Psoas muscle (tissue), 8 donors: ENCODE measurements at places on chromosomes 1 and 21. TPM values are rescaled to one million over a fixed set of nuclear protein-coding genes. Genes with fewer than 3 reads are reported as not detected.

The FAM72C gene
- not detected for total RNA-seq

The DEPDC1 gene
- total RNA-seq: 0.26 TPM

The SOAT1 gene
- total RNA-seq: 13.0 TPM

The C1orf115 gene
- total RNA-seq: 4.7 TPM

The NGF gene
- 1.4 TPM for total RNA-seq

The UBE2U gene
- not detected for total RNA-seq

The RBM11 gene
- total RNA-seq: not detected

The LCE1D gene
- not detected for total RNA-seq

The LCE1B gene
- total RNA-seq: not detected

The FGR gene
- total RNA-seq: 3.5 TPM

The C8B gene
- total RNA-seq: not detected

The MIXL1 gene
- not detected for total RNA-seq

The TNNT2 gene
- total RNA-seq: 4.3 TPM

The LGR6 gene
- not detected for total RNA-seq

The ZYG11A gene
- total RNA-seq: not detected

The CLDN14 gene
- total RNA-seq: not detected

DNA sequence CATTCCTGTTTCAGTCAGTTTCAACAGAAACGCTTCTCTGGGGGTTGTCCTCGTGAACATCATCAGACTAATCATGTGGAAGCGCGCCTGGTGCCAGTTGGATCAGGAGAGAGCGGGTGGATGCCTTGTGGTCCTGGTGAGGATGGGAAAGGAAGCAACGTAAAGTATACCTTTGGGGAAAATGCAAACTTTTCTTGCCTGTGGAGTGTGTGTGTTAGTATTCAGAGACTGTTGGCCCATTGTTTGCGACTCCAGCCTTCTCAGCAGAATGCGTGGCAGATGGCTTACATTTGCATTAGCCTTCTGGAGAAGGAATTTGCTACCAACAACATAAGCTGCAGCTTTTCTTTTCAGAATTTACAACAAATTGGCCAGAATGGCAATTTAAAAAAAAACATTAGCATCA lies 173.9 kb downstream of the RWDD3 start:
- no peak for DNase-seq

DNA sequence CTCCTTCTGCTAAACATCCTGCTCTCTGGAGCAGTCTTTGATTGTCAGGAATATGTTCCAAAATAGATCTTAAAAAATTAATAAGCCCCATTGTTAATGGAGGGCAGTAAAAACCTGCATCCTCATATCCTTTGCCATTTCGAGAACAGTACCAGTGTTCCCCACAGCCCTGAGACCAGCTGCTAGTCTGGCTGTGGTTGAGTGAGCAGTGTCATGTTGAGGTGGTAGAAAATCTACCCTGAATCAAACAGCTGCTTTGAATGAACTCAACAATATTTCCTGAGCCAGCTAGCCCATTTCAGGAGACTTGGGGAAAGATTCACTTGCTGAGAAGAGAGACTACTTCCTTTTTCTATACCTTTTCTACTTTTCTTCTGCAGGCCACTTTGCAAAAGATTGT lies 24.4 kb downstream of the FABP3 start:
- no peak for DNase-seq

- no peak for DNase-seq
Measured at GRCh38 chr1:226732856-226733291, 6.2 kb downstream of the ITPKB start.

DNA sequence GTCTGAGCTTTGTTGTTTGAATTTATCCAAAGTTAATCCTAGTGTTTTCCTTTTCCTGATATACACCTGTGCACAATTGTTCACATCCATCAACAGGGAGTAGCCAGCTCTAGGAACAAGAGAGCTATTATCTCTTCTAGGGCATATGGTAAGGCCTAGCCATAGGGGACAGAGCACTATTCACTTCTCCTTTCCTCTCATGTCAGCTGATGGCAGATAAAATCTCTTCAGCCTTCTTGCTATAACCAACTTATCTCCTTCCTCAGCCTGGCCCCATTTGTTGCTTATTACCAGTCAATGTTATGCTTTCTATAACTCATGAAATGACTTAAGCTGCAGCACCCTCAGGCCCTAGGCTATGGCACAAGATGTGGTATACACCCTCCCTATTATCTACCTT lies 38.9 kb downstream of the PATJ start:
- DNase-seq: no peak

- no peak for DNase-seq
Measured at GRCh38 chr1:42316292-42316691, 18.7 kb downstream of the FOXJ3 start.

GRCh38 chr1:20376880-20377494 lies 86.3 kb downstream of the VWA5B1 start:
- peak; percentile 61 for DNase-seq

DNA sequence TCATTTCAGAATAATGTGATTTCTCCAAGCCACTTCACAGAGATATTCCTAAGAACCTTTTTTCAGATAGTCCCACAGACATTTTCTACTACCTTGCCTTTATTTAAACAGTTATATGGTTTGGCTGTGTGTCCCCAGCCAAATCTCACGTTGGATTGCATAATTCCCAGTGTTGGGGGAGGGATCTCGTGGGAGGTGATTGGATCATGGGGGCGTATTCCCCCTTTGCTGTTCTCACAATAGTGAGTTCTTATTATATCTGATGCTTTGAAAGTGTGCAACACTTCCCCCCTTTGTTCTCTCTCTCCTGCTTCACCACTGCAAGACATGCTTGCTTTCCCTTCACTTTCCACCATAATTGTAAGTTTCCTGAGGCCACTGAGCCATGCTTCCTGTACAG lies 93.6 kb upstream of the ZNF678 start:
- DNase-seq: no peak

- no peak for DNase-seq
Measured at GRCh38 chr1:6547301-6547700, 7.0 kb downstream of the NOL9 start.

GRCh38 chr1:153466908-153467307 lies 6.5 kb upstream of the S100A7 start:
- no peak for DNase-seq

DNA sequence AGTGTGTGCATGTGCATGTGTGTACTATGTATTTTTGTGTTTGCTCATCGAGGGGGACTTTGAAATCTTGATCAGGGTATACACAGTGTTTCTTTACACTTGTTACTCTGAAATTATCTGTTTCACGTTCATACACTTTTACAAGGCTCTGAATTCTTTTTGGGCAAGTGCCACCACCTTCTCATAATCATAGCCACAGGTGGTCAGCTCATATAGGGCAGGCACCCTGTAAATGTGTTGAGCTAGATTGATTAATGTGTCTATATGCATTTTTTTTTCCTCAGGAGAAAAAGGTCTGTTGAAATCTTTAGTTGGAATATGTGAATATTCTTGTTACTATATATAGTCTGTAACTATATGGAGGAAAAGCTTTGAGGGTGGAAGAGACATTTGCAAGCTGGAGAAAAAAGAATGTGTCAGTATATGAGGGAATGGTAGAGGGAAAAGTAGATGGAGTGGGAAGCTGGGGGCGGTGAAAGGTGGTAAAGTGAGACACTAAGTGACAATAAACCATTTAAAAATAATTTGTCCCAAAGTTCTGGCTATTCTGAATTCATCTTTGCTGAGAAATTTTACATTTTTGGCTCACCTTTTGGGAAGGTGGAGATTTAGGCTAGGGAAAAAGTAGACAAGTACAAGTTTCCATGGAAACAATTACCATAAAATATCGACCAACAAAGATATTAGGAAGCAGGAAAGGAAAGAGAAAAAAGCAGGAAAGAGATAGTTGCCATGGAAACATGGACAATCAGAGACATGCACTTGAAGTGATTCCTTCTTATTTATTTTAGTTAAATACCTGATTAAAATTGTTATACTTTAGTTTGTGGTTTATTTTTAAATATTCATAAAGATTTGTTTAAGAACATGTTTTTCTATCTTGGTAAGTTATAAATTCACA lies 277.5 kb downstream of the PDE4B start:
- DNase-seq: no peak

- no peak for DNase-seq
Measured at GRCh38 chr1:83839566-83840173, 159.3 kb downstream of the TTLL7 start.

DNA sequence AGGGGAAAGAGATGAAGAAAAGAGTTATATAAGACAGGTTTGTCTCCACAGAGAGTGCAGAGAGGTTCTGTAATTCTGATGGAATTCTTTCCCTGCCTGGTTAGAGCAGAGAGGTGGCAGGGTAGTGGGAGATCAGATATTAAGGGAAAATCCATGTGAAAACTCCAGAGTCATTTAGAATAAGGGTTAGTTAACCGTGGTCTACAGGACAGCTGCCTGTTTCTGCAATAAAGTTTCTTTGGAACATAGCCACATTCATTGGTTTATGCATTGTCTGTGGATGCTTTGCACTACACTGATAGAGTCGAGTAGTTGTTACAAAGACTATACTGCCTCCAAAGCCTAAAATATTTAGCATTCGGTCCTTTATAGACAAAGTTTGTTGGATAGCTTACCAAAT lies 55.6 kb downstream of the LRRC8D start:
- no peak for DNase-seq

DNA sequence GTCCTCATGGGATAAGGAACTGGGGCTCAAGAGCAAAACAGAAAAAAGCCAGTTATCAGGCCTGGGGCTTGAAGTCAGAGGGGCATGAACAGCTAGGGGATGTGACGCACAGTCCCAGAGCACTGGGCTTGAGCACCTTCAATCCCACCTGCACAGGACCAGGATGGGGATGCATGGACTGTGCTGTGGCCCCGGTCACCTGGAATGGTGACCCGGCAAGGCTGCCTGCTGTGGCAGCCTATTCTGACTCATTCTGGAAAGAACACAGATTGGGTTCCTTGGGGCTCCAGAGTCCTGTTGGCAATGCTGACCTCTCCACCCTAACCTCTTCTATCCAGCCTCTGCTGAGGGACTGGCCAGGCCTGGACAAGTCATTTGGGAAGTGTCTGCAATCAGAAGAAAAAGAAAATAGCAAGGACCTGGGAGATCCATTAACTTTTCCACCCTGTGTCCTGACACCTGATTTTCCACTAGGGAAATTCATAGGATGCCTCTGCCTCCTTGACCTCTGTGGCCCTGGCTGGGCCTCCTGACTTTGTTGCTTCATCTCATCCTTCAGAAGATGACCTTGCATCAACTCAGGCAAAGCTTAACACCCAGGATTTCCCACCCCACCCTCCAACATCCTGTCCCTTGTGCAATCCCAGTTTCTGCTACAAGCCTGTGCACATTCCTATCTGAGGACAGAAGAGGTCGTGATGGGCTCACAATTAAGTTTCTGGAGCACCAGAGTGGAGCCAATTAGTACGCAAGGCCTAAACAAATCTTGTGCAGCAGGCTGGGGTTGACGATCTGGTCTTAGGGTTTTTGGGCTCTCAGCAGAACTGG lies 17.9 kb upstream of the FMOD start:
- peak; percentile 85 for DNase-seq

DNA sequence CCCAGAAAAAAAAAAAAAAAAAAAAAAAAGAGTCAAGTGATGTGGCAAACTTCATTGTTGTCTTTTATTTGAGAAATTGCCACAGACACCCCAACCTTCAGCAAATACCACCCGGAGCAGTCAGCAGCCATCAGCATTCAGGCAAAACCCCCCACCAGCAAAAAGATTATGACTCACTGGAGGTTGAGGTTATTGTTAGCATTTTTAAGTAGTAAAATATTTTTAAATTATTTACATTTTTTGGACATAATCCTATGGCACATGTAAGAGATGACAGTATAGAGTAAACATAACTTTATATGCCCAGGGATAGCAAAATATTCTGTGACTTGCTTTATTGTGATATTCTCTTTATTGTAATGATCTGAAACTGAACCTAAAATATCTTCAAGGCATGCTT lies 95.6 kb downstream of the CENPF start:
- DNase-seq: no peak

GRCh38 chr1:97204468-97204867 lies 482.9 kb downstream of the PTBP2 start:
- no peak for DNase-seq

DNA sequence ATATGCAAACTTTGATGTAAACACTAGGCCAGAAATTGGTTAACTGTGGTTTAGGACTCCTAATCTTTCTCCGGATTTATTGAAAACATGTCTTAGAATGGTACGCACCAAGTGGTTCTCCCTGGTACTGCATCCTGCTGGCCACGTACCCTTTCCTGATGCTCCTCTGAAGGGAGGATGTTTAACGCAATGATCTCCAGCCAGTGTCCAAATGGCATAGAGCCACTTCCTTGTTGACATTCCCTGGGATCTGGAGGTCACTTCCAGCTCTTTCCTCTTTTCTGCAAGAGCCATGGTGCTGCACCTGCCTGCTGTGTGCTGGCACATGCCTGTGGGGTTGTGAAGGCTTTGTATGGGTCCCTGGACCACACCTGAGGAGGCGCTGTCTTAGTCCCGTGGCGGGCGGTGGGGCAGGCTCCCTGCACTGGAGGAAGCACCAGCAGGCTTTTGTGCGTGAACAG lies 53.9 kb downstream of the GALNT2 start:
- DNase-seq: no peak

DNA sequence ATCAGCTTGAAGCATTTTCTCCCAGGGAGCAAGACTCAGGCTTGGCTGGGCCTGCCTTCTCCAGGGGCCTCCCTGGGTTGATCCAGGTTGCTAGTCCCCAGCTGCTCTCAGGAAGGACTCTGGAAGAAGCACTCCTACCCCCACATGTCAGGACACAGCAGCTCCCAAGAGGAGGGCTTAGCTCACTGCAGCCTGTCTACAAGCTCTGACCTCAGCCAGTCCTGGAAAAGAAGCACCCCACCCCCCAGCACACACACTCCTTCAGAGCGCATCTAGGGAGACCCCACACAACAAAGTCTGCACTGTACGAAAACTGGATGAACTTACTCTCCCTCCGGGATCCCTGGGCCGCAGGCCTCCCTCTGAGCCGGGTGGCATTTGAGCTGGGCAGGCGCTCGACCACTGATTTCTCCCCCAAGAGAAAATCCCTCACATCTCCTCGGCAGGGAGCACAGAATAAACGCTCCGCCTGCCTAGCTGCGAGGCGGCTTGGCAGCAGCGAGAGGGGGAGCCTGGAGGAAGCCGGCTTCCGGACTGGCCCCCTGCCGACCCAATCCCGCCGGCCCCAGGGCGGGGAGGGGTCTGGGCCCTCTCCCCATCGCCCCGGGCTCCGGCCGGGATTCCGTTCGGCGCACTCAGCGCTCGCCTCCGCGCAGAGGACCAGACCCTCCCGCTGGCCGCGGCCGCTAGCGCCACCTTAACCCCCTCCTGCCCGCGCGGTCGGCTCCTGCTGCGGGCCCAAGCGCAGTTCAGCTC lies at the start of gene KCNA2:
TSS of gene KCNA2 (minus strand) at position 458 of the 756 bp plus-strand sequence. CDS start 1,576 bp downstream, outside the sequence.
- DNase-seq: peak; percentile 37

DNA sequence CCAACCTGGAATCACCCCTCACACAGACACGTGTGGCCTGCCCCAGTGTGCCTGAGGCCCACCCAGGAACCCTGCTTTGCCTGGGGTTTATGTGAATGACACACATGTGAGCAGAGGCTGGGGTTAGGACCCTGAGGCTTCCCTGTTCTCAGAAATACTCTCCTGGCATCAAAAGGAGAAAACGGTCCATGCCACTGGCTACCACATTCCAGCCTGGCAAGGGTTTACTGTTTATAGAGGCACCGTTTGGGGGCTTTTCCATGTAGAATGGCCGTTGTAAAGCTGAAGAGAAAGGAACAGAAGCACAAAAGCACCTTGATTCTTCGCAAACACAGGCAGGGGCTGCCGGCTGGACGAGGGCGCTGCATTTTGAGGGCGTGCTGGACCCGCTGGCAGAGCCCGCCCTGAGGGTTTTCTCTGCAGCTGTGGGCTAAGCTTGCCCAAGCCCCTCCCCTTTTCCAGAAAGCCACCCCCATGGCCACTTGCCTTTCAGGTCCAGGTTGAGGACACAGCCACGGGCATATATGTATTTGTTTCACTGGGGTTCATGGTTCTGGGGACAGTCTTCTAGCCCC lies 13.0 kb downstream of the TFF3 start:
- no peak for DNase-seq

GRCh38 chr1:212433577-212434462 lies 1.1 kb downstream of the NENF start:
- DNase-seq: no peak
